Stimulated activated CD8-positive, alpha-beta memory T cell treated with anti-CD3 and anti-CD28 coated beads, Interleukin-2, amount 100 ng/mL, for 48 hours (primary cell): ENCODE measurements at places on chromosomes 1 and 21.

- no peak for DNase-seq
Measured at GRCh38 chr1:169921080-169921479, 27.4 kb upstream of the SCYL3 start.

DNA sequence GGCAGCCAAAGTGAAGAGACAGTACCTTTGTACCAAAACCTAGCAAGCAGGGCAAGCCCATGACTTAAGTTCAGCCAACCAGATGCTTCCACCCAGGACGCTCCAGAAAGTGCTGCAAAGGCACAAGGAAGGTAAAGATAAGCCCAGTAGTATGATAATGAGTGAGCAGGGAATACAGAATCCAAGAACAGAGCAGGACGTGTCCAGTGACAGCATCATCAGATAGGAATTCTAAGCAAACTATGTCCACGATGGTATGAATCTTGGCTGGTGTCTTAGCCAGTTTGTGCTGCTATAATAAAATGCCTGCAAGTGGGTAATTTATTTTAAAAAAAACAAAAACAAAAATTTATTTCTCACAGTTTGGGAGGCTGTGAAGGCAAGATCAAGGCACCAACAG, 13.6 kb downstream of the GJA4 start:
- no peak for DNase-seq

DNA sequence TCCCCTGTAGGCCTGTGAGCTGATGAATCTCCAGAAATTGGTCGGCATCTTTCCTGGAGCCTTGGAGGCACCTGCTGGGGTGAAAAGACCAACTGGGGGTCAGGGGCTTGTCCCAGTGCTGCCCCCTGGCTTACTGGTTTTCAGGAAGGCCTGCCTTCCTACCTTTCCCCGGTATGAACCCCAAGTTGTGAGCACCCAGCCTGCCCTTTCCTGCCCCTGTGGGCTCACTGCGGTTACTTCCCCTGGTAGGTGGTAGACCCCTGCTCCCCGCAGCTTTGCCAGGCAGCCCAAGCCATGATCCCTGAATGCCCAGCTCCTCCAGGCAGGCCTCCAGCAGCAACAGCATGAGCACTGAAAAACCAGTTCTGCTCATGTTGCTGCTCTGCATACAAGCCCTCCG, 10.2 kb downstream of the DMRTB1 start:
- DNase-seq, result no peak

GRCh38 chr1:8818325-8818775, 910 bp upstream of the RERE start:
- no peak for DNase-seq

GRCh38 chr1:98027103-98027705, 106.4 kb upstream of the DPYD start:
- DNase-seq, result no peak

GRCh38 chr1:32334864-32335534, 1.0 kb downstream of the MARCKSL1 start:
- DNase-seq, result peak; percentile 42

GRCh38 chr1:175408986-175409385, 216.4 kb upstream of the KIAA0040 start:
- DNase-seq, result no peak

DNA sequence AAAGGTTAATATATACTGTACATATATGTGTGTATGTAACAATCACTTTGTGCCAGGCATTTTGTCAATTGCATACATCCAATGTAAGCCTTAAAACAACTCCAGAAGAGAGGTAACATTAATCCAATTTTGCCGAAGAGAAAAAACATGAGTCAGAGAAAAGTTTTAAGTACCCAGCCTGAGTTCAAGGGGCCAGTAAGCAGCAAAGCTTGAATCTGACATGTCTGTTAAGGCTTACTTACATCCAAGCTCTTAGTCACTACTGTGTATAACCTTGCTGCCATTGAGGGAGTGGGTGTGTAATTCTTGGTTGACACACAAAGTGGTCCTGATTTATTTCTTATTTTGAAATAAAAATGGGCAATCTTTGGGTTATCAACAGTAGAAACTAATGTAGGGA, 360.4 kb upstream of the LYPLAL1 start:
- DNase-seq, result no peak

GRCh38 chr1:226490426-226490809, 58.1 kb upstream of the STUM start:
- DNase-seq, result no peak

GRCh38 chr1:1599030-1599934, 653 bp downstream of the FNDC10 start:
- no peak for DNase-seq

GRCh38 chr1:58942759-58943191, 158.9 kb upstream of the JUN start:
- no peak for DNase-seq

DNA sequence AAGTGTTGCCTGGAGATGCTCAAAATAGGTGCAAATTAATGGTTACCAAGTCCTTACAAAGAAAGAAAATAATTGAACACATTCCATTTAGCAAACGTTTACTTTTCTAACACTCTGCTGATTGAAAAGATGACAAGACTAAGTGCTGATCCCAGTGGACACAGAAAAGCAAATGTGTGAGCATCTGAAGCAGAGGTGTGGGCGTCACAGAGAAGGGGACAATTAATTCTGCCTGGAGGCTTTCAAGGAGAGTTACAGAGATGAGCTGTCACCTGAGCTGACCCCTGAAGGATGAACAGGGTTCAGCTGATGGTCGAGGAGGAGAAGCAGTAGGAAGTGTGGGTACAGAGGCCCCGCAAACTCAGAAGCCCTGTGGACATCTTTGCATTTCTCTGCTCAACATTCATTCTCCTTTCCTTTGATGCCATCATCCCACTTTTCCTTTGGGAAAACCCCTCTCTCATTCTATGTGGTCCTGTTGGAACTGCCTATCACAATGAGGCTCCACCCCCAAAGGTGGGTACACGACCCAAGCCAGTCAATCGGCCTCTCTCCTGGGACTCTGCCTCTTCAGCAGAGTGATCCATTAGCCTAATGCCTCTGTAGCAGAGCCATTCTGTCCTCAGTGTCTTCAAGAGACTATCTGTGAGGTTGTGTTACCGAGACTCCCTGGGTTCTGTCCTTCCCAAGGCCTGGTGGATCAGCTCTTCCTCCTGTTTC, 17.2 kb upstream of the PLA2G2E start:
- DNase-seq, result no peak

DNA sequence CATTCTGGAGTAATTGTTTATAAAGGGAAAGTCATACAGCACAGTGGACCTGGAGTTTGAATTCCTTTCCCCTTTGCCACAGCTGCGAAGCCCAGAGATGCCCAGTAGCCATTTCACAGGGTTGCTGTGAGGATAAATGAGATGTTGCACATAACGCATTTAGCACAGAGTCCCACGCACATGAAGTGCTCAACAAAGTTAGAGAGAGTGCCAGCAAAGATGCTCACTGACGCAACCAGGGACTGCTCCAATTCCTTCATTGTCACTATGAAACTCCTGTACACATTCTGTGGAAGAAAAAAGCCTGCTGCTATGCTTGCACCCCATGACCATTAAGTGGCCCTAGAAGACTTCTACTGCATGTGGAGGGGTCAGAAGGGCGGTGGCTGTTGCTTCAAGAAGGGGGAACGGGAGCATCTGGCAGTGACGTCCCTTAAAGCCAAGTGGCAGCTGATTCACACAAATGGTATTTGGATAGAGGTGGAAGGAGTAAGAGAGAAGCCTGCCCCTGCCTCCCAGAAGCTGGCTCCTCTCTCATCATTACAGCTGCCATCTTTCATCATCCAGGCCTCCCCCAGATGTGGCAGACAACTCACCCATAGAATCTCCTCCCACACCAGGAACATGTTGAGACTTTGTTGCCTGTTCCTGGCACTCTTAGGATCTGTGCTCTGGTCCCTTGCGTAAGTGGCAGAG, 26.5 kb upstream of the VAV3 start:
- no peak for DNase-seq

- DNase-seq, result no peak
Measured at GRCh38 chr1:173039626-173040025, 11.1 kb downstream of the TNFSF18 start.

- DNase-seq, result no peak
Measured at GRCh38 chr1:97500760-97501159, 420.1 kb downstream of the DPYD start.

DNA sequence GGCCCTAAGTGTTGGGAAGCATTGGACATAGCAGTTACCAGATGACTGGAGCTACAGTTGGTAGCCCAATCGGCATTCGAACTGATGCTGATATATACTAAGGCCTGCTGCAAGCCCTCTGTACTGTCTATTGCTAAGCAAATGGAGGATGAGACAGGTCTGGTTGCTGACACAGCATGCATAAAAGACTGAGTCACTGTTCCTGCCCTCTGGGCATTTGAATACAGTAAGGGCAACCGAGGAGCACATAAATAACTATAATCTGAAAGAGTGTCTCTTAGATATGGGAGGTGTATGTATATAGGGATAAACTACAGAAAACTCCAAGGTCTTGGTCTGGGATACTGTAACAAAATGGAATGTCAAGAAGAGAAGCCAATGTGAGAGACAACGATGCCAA, 16.8 kb upstream of the MARK1 start:
- no peak for DNase-seq

DNA sequence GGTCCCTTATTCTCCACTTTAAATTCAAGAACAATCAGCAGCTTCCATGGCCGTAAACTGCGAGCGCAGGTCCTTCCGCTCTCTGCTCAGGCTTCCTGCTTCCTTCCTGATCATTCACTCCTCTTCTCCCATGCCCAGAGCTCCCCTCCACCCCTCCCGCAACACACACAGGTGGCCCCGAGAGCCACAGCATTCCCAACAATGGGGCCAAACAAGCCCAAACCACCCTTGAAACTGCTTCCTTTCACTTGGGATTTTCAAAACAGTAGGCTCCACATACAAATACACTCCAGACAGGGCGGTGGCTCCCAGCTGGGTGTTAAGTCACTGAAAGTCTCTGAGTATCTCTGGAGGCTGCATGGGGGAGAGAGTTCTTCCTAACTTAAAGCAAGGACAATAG, 11.4 kb downstream of the FAM89A start:
- no peak for DNase-seq

- no peak for DNase-seq
Measured at GRCh38 chr21:45041351-45041805, 33.0 kb upstream of the ADARB1 start.

DNA sequence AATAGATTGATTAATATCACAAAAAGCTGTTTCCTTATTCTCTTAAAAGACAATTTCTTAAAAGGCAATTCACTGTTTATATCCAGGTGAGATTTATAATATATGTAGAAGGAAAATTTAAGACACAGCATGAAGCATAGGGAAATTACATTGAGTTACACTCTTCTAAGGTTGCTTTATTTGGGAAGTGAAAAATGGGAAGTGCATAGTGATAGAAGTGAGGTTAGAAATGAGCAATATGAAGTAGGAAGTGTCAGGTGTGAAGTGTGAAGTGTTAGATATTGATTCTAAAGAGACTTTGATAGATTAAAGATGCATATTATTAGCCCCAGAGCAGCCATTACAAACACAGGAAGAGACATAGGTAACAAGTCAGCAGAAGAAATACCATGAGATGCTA, 40.3 kb downstream of the FH start:
- no peak for DNase-seq

- no peak for DNase-seq
Measured at GRCh38 chr1:3271866-3272265, 182.6 kb upstream of the ARHGEF16 start.

GRCh38 chr1:207455183-207455754, 1.1 kb downstream of the CR2 start:
- DNase-seq, result no peak

DNA sequence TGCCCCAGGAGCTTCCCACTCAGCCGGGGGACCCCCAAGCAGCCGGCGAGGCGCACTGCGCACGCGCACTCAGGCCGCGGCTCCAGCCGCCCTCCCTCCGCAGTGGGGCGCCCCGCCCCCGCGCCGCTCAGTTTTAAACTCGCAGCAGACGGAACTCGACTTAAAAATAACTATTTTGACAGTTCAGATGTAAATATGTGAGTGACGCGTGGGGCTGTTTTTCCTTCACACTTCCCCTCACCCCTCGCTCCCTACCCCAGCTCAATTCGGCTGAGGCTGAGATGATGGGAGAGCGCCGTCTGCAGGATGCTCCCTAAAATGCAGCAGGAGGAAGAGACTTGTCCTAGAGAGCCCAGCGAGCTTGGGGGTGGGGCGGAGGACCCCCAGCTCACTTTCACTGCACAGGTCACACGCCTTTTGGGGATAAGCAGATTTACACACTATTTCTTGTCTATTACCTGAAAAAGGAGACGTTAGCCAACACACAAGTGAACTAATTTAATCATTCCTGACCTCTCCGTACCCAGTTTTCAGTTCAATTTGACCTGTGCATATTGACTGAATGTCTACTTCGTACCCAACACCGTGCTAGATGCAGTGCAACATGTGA, 8.9 kb upstream of the LEMD1 start:
- DNase-seq, result peak; percentile 40

DNA sequence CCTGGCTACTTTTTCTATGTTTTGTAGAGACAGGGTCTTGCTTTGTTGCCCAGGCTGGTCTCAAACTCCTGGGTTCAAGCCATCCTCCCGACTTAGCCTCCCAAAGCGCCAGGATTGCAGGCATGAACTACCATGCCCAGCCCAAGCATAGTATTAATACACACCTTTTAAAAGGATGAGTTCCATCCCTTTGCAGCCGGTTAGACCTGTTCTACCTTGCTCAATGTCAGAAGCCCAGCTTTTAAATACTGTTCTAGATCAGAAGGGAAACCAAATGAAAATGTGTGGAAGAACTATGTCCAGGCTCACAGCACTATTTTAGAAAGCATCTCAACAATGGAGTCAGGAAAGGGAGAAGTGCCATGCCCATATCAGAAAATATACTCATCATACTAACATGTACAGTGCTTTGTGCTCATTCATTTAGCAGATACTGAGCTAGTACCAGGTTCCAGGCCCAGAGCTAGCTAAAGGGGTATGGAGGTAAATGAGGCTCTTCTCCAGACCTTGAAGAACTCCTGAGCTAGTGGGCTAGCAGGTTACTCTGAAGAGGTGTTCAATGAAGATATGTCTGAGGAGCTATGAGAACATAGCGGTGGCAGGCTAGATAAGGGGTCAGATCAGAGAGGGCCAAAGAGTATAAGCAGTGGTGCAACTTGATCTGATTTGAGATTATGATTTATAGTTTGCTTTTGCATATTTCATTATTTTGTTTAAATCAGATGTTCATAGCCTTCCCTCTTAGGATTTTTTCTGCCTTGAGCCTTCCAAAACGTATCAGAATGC, 78.2 kb downstream of the RNF220 start:
- DNase-seq, result no peak

DNA sequence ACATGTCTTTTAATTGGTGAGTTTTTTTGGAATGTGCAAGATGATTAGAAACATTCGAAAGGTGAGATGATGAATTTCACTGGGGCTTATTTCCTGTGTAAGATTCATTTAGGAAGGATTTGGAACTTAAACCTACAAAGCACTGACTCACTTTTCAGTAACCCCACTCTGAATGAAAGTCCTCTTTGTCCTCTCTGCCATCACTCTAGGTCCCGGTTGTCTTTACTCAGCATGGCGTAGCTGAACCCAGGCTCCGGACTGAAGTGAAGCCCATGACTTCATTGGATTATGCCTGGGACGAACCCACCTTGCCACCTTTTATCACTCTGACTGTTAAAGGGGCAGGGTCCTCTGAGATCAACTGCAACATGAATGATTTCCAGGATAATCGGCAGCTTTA, 139.4 kb downstream of the VPS13D start:
- DNase-seq, result no peak

- no peak for DNase-seq
Measured at GRCh38 chr1:44576456-44577150, 97.7 kb downstream of the TMEM53 start.

- DNase-seq, result no peak
Measured at GRCh38 chr1:184352776-184353175, 34.1 kb upstream of the C1orf21 start.
